Mucosa of descending colon (tissue), 3 donors: ENCODE measurements at places on chromosomes 6 and 20. TPM values are rescaled to one million over a fixed set of nuclear protein-coding genes. Genes with fewer than 3 reads are reported as not detected.
A peak's percentile ranks its signal among the peaks of the same experiment; 100 is the strongest.

DNA sequence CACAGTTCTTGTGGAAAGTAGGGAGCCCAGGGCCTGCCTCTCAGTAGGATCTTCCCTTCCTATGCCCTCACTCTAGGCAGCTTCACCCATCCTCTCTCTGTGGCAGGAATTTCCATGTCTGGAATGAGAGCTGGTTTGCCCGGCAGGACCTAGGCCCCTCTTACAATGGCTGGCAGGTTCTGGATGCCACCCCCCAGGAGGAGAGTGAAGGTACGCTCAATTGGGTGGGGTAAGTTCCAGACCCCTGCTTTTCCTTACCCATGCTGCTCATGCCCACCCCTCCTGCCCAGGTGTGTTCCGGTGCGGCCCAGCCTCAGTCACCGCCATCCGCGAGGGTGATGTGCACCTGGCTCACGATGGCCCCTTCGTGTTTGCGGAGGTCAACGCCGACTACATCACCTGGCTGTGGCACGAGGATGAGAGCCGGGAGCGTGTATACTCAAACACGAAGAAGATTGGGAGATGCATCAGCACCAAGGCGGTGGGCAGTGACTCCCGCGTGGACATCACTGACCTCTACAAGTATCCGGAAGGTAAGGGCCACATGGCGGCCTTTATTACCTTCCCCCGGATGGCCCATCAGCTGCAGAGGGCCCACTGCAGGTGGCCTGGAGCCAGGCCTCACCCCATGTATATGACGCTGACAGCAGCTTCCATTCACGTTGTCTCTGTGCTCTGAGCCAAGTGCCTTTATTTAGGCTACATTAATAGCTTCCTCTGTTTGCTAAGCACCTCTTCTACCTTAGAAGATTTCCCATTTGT is 22.8 kb downstream of the TGM6 start:
- no peak for DNase-seq

DNA sequence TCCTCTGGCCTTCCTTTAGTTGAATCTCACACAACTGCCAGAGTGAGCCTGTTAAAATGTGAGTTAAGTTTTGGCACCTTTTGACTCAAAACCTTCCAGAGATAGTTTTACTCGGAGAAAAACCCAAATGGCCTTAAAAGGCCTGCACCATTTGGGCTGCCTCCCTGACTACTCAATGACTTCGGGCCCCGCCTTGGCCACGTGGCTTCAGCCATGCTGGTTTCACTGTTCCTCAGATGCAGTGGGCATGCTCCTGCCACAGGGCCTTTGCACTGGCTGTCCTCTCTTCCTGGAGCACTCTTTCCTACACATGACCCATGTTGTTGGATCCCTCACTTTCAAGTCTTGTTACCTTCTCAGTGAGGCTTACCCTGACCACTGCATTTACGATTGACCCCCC is 18.3 kb downstream of the VEGFA start:
- DNase-seq, result no peak

The CRISP3 gene
- not detected for total RNA-seq

DNA sequence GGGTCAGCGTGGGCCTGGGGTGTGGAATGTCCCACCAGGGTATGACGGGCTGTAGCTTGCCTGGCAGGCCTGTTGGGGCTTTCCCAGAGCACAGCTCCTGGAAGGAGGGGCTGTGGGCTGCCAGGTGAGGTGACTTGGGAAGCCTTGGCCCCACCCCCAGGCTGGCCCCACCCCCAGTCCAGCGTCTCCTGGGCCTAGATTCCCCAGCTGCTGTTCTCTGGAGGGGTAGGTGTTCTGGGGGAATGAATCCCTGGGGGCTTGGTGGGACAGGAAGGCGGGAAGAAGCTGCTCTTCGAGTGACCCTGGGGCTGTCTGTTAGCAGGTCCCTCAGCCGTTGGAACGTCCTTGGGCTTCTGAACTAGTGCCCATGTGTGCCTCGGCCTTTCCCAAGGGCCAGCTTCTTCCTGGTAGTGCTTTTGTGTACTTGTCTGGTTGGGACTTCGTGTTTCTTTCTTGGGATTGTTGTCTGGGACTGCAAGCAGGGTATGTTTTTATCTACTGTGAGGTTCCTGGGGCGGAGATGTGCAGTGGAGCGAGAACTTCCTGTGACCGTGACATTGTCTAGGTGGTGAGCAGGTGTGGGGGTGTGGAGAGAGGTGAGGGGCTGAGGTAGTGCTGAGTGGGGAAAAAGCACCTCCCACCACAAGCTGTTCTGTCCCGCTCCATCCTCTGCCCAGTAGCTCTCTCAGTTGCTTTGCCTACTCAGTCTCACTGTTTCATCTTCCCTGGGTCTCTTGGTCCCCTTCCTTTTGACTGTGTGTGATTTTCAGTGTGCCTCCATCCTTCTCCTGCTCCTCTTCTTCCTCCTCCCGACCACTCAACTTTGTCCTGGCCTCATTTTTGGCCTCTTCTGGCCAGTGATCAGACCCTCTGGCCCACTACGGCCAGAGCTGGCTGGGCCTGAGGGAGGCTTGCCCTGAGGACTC is 1.3 kb upstream of the DDR1 start:
- peak; percentile 91 for DNase-seq

DNA sequence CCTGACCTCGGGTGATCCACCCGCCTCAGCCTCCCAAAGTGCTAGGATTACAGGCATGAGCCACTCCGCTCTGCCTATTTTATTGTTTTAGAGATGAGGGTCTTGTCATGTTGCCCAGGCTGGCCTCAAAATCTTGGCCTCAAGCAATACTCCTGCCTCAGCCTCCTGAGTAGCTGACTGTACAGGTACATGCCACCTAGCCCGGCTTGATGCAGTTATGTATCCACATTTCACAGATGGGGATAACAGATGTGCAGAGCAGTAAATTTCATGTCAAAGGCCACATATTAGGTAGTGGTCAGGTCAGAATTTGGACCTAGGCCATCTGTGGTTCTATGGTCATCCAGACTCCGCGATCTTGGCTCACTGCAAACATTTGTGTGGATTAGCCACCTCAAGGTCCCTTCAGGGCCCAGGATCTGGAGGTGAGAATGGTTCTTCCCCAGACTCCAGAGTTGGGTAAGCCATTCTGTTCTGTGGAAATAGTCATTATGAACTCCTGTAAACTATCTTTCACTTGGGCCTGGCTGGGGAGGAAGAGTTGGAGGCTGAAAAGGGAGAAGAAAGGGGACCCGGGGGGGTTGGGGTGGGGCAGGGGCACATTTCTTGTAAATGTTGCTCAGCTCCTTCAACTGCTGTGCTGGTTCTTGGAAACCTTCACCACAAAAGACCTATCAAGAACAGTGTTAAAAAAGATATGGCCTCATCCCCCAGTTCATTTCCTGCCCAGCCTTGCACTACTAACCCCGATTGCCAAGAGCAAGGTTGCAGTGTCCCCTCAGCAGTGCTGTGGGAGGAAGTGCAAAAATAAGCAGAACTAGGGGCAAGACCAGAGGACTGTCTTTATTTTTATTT is 13.0 kb downstream of the PIM1 start:
- DNase-seq, result no peak

- no peak for DNase-seq
Measured at GRCh38 chr6:15183979-15184378, 61.9 kb upstream of the JARID2 start.

GRCh38 chr6:54574671-54575070 is 266.4 kb downstream of the TINAG start:
- no peak for DNase-seq

- DNase-seq, result no peak
Measured at GRCh38 chr6:40511884-40512283, 75.3 kb downstream of the LRFN2 start.

GRCh38 chr20:17613328-17614175 is 43.7 kb downstream of the DSTN start:
- peak; percentile 38 for DNase-seq
